Karpas-422 (cell line): ENCODE measurements at places on chromosomes 12 and 14.

GRCh38 chr12:31832740-31833729 lies 104.2 kb upstream of the AMN1 start:
- no peak for DNase-seq

- no peak for DNase-seq
Observed at GRCh38 chr14:93824518-93825234, 36.4 kb upstream of the PRIMA1 start.

- no peak for DNase-seq
Observed at GRCh38 chr14:98182393-98183055, 1089.5 kb downstream of the BCL11B start.

DNA sequence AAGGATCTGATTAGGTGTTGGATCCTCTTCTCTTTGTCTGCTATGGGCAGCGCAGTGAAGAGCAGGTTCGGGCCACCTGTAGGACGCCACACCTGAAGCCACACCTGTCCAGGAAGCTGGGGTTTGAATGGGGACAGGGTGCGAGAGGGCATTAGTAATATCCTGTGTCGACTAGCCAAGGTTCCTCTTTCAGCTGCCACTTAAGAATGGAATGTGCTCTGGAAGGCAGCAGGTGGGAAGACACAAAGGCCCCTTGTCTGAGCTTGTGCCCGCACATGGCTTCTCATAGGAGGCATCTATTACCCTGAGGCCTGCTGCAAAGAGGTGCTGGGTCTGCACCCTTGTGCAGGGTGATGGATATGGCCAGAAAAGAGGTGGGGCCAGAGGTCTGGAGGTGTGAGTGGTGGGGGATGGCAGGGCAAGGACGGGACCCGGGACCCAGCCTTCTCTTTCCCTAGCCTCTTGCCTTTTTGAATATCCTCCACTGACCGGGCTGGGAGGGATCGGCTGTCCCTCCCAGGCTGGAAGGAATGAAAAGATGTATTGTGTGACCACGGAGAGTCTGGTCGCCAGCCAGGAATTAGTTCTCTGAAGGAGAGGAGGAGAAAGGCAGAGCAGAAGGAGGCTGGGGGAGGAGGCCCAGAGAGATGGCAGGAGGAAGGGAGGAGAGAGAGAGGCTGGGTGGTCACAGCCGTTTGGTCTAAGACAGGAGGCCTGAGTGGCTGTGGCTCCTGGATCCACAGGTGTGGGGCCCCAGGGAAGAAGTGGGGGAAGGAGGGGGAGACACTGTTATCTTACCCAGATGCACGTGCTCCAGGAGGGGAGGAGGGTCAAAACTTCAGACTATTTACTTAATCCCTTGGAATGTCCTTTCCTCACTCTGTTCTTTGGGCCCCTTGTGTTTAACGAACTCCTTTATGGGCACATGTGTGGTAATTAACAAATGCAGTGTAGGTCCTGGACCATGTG lies 101.5 kb downstream of the SMOC1 start:
- DNase-seq = no peak

- no peak for DNase-seq
Observed at GRCh38 chr14:23245282-23245681, 7.5 kb downstream of the RNF212B start.

- peak; percentile 54 for DNase-seq
Observed at GRCh38 chr12:109764123-109764522, 50.5 kb downstream of the FAM222A start.

DNA sequence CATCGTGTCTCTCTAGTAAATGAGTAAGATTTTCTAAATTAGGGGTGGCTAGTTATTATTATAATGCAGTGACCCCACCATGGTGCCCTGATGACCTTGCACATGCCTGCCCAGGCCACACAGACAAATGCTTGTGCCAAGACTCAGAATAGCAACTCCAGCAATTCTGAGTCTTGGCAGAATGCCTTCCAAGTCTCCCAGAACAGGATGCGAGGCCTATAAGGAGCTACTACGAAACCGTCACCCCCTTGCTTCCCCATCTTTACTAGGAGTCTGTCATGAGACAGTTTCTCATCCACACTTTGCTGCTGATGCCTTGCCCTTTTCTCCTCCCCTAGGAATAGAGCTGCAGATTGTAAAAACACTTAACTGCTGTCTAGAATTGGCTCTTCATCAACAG lies 559.9 kb downstream of the TRHDE start:
- no peak for DNase-seq

GRCh38 chr12:96985515-96986362 lies 78.7 kb downstream of the NEDD1 start:
- DNase-seq = peak; percentile 63
